ENCODE measurements at places on chromosomes 1 and 21. TPM values are rescaled to one million over a fixed set of nuclear protein-coding genes. Genes with fewer than 3 reads are reported as not detected.

DNA sequence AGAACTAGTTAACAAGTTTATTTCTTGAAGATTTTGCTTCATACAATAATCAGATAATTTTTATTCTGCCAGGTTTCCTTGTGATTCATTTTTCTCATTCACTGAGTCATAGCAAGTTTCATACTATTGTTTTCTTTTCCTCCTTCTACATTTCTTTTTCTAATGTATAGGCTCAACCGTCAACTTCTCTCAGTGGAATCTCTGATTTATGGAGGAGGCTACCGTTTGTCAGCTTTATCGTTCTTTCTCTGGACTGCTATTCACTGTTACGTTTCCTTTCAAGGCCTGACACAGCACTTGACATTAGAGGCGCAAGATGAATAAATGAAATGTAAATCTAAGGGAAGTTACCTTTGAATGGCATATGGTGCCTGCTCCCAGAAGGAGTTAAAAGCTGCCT lies 284.3 kb upstream of the NR5A2 start:
- DNase-seq: peak; percentile 9

DNA sequence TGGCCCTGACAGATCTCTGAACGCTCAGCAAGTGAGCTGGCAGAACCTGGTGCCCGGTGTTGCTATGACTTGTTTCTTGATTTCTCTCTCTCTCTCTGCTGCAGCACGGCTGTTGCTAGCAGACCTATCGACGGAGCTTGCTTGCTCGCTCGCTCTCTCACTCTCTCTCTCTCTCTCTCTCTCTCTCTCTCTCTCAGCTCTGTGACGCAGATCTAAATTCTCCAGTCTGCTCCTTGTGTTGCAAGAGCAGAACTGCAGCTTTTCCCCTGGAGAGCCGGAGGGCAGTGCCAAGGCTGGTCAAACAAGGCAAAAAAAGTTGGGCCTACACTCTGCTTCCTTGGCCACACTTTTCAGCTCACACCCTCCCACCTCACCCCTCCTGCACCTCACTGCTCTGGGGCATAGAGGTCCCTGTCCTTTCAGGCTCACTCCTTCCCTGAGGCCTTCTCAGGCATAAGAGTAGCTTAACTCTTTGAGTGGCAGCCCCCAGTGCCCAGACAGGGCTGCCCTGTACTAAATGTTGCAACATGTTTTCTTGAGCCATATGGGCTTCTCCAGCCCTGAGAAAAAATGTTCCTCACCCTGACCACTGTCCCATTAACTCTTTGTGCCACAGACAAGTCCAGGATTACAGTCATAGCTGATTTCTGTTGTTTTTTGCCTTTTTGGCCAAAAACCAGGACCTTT lies 72.2 kb downstream of the CD46 start:
- DNase-seq: peak; percentile 11

DNA sequence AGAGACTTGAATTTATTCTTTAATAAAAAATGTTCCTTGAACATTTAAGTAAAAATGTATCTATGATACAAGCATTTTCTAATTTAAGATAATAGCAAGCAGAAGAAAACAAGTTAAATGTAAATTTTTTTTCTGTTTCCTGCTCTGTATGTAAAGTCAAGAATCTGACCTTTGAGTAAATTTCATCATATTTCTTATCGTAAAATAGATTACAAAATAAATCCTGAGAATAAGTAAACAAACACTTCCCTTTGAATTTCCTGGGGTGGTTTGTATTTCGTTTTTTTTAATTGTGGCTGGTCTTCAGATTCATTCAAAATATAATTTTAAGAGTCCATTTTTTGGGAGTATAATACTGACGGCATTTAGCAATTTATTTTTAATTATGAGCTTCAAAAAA lies 77.6 kb downstream of the POU2F1 start:
- no peak for DNase-seq

The SLFNL1 gene
- total RNA-seq: not detected

- DNase-seq: no peak
Observed at GRCh38 chr1:21100481-21100921, 76.2 kb downstream of the EIF4G3 start.

GRCh38 chr1:89041119-89041641 lies 18.5 kb upstream of the GBP3 start:
- peak; percentile 41 for DNase-seq

DNA sequence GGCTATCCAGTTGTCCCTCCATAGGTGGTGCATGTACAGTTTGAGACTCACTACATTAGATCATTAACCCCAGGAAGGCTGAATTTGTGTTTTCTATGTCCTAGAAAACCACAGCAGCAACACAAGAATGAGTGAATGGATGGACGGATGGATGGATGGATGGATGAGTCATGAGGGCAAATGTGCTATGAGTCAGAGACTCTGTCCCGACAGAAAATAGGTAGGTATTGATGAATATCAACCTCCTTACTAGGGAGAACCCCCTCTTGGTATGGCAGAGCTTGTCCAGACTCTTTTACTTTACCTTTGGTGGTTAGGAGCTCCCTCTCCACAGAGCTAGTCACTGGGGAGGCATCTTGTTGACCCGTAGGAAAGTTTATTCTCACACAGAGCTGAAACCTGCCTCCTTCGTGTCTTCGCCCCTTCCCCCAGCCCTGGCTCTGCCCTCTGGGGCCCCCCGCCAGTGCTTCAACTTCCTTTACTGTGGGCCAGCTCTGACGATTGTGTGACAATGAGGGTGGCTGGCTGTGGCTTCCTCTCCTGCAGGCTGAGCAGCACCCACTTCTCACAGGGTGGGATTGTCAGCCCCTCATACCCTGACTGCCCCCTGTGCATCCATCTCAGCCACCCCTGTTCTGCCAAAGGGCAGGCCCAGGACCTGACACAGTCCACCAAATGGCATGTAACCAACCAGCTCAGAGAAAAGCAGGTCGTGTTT lies 145.2 kb downstream of the FOXD2 start:
- peak; percentile 58 for DNase-seq

The TRIM17 gene
- total RNA-seq: not detected
